MM.1S (cell line): ENCODE measurements at places on chromosomes 13 and 19.

- no peak for DNase-seq
These were observed 133.5 kb upstream of the KL start for GRCh38 chr13:32882691-32883090.

DNA sequence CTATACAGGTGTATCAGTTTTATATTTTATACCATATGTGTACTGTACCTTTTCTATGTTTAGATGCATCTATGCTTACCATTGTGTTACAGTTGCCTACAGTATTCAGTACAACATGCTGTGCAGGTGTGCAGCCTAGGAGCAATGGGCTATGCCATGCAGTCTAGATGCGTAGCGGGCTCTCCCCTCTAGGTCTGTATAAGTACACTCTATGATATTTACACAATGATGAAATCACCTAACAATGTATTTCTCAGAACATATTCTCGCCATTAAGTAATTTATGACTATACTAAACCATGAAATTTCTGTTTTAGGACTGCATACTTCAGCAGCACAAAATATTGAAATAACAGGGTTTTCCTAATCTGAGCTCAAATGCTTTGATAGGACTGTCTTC lies 179.6 kb downstream of the RFC3 start:
- no peak for DNase-seq

GRCh38 chr19:35641515-35642151 lies at the start of gene ETV2:
Gene ETV2, plus strand, starts transcription at chr19:35641745. Its CDS starts 716 bp downstream, at chr19:35642461.
- DNase-seq = no peak

- no peak for DNase-seq
These were observed 599.7 kb upstream of the SLITRK1 start for GRCh38 chr13:84481958-84482357.

DNA sequence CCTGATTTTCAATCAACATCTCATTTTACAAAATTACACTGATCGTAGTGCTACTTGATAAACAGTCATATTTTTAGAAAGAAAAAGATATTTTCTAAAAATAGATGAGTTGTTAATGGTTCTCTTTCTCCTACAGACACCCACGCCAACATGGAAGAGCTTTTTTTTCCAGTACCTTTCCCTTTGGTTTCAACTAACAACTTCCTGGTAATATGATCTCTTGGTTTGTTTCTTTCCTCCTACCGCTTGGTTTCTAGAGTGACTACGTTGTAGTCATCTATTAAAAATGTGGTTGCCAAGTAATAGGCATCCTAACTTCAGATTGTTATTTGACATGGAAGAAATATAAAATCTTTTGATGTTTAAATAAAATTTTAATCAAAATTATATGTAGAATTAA lies 189.0 kb downstream of the LACC1 start:
- no peak for DNase-seq

GRCh38 chr13:76709851-76710250 lies 176.4 kb downstream of the KCTD12 start:
- DNase-seq = no peak

- DNase-seq = no peak
These were observed 18.0 kb upstream of the PNMA8B start for GRCh38 chr19:46513461-46514236.
